HS-5 (cell line): ENCODE measurements at places on chromosomes 2 and 18.

DNA sequence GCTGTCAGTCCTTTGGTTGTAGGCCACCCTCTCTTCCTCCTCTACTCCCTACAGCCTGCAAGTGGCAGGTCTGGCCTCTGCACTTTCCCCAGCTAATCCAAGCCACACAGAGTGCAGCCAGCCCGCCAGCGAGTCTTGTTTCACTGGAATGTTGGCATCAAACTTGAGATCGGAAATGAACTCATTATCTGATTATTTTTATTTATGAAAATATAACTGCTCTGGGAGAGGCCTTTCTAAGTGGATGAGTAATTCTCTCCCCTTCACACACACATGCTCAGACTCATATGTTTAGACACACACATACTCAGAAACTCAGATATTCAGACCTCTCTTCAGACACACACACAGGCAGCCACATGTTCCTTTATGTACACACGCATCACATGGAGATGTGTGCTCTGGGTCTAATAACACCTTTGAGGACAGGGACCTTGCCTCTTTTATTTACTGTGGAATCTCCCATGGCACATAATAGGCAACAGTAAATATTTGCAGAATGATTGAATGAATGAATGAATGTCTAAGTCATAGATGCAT is 151.3 kb downstream of the ZFP36L2 start:
- peak; percentile 95 for DNase-seq

GRCh38 chr2:169165791-169166190 is 96.4 kb downstream of the DHRS9 start:
- no peak for DNase-seq

- no peak for DNase-seq
Observed at GRCh38 chr2:112035786-112036185, 19.3 kb upstream of the TMEM87B start.

DNA sequence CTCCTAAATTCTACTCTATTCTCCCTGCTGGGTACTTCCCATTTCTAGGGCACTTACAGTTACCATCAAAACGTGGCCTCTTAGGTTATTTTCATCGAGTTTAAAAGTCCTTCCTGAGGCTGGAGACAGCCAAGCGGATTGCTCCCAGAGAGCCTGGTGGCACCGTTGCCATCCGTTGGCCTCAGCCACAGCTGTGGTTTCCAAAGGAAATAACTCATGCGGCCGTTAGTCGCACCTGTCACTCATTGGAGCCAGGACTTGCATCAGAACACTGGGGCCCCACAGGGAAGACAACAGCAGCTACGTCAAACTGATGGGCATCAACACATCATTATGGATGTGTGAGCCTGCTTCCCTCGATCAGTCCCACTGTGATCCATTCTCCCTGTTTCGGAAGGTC is 453.4 kb downstream of the BCL11A start:
- no peak for DNase-seq

DNA sequence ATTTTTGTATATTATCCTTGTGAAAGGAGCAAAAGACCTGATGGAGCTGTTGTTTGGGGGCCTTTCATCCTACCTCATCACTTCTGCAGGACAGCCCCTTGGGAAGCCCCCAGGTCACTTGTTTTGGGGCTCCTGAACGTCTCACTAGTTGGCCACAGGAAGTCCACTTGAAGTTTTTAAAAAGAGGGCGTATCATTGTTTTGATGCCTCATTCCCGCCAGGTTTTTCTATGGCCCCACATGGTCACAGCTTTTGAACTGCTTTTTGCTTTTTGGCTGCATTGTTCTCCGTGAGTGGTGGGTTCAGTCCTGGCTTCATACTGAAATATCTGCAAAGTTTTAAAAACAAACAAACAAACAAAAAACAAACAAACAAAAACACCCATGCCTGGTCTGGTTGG is 216.3 kb downstream of the PRKCE start:
- no peak for DNase-seq

GRCh38 chr2:68994864-68995263 is 18.1 kb upstream of the ANTXR1 start:
- DNase-seq = no peak

GRCh38 chr2:156329927-156330726 is 2.4 kb downstream of the NR4A2 start:
- no peak for DNase-seq

DNA sequence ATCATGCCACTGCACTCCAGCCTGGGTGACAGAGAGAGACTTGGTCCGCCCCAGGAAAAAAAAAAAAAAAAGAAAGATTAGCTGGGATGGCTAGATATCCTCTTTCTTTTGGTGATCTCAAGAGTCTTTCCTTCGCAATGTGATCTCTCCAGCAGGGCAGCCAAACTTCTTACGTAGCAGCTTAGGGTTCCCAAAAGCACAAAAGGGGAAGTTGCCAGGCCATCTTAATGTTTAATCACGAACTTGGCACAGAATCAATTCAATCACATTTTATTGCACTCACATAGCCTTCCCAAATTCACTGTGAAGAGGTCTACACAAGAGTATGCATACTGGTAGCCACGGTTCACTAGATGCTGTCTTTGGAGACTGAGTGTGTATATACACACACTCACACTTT is 53.1 kb downstream of the VIL1 start:
- no peak for DNase-seq

GRCh38 chr2:18671363-18671762 is 82.0 kb upstream of the NT5C1B start:
- DNase-seq = no peak

GRCh38 chr2:121906170-121906569 is 150.7 kb downstream of the TSN start:
- DNase-seq = no peak

- peak; percentile 74 for DNase-seq
Observed at GRCh38 chr2:191878548-191879279, 31.8 kb upstream of the CAVIN2 start.

GRCh38 chr18:77123320-77124231 is 9.0 kb downstream of the MBP start:
- DNase-seq = no peak

DNA sequence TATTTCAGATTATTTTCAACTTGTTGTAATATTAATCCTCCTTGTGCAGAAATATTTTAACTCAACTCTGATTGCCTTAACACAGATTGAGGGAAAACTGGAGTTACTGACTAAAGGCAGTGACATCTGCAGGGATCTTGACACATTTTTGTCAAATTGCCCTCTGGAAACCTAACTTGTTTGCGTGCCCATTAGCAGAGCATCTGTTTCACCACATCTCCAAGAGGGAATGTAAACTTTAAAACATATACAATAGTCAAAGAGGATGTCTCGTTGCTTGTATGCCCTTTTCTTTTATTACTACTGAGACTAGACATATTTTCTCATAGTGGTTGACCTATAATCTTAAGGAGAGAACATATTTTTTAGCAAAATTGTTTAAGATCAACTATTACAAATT is 14.2 kb downstream of the INPP1 start:
- DNase-seq = no peak

- DNase-seq = no peak
Observed at GRCh38 chr18:3910512-3910911, 460.5 kb downstream of the TGIF1 start.

DNA sequence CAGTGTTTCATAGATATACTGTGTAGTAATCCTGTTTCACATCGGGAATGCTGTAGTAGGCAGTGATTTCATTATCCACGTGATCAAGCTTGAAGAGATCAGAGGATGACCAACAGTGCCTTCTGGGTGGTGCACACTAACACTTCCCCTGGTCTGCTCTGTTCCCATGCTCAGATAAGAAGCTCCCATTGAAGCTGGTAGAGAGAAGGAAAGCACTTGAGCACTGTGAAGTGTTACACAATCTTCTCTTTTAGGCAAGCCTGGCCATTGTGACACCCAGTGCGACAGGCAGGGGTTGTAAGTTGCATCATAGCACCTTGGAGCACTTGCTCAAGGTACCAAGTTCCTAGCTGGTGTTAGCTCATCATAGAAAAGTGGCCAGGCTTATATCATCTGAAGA is 30.6 kb upstream of the GPD2 start:
- DNase-seq = no peak

DNA sequence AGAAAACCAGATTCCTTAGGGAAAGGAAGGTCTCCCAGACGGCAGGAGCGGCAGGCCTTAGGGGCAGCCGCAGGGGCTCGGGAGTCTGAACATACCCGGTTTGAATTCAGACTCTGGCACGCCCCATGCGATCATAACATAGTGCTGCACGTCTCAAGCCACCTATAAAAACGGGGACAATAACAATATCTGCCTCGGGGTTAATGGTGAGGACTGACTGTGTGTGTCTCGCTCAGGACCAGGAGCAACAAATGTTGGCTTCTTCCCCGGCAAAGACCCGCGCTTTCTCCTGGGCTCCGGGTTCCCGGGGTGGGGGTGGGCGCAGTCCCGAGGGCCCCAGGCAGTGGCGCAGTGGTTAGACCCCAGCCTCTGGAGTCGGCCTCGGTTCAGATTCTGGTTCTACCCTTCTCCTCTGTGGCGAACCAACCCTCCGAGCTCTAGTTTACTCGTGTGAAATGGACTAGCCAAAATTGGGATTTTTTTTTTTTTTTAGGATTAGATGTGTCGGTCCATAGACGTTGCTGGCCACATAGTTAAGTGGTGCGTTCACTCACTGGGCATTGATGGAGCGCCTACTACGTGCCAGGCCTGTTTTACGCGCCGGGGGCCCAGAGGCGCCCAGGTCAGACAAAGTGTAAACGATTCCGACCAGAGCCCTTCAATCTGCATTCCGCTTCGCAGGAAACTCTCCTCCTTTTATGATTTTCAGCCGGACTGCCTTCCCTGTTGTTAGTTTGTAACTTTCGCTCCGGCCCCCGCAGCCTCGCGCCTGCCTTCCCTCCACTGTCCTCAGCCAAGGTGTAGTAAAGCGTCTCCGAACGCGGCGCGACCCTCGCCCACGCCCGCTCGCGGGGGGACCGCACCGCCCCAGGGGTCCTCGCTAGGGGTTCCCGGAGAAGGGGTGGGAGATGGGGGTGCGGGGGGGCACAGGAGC is 820 bp upstream of the SH3BP4 start:
- DNase-seq = no peak

DNA sequence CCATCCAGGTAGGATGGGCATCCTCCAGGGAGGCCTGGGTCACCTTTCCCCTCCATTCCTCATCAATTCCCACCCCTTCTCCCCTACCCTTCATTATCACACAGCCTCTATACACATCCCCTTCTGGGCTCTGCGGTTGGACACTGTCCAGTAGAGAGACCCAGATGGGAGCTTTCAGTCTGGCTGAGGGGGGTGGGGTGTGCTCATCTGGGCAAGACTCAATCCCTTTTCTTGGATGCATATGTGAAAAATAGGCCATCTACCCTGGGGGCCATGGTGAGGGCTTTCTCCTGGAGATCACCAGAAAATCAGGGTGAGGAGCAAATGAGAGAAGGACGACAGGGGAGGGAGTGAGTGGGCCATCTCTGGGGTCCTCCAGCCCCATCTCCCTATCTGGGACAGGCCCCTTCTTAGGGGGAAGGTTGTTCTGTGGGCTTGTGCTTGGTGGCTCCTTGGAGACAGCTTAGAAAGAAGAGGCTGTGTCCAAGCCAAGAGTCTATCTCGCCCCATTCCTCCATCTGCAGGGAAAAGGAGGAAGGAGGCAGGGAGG is 160.1 kb downstream of the DYSF start:
- no peak for DNase-seq

- DNase-seq = no peak
Observed at GRCh38 chr2:25453199-25453905, 111.6 kb upstream of the DNMT3A start.

DNA sequence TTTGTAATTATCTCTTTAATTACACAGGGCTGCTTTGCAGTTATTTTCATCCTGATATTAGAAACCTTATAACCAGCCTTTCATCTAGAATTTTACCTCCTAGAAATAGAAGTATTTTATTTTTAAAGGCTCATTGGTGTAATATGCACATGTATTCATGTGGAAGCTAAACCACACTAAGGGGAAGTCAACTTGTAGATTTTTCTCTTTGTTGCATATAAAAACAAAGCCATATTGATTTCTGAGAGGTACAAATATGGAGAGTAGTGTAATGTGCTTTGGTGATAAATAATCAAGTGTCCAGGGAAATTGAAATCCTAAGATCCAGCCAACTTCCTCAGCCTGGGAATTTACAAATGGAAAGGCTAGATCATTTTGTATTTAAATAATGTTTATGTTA is 301.2 kb downstream of the LRATD1 start:
- no peak for DNase-seq

GRCh38 chr2:99935662-99936061 is 206.7 kb downstream of the AFF3 start:
- no peak for DNase-seq

GRCh38 chr2:242034996-242035814 is 165.7 kb downstream of the RTP5 start:
- DNase-seq = no peak

GRCh38 chr2:46540496-46541331 is 61.3 kb downstream of the TMEM247 start:
- DNase-seq = peak; percentile 52

GRCh38 chr2:211084352-211084751 is 528.0 kb downstream of the CPS1 start:
- DNase-seq = no peak

GRCh38 chr2:167471332-167471731 is 583.1 kb downstream of the XIRP2 start:
- DNase-seq = no peak

GRCh38 chr2:196218106-196218505 is 46.7 kb upstream of the STK17B start:
- no peak for DNase-seq

- no peak for DNase-seq
Observed at GRCh38 chr18:36733150-36733549, 95.7 kb downstream of the TPGS2 start.

- no peak for DNase-seq
Observed at GRCh38 chr2:145753041-145753608, 1233.2 kb upstream of the ZEB2 start.

DNA sequence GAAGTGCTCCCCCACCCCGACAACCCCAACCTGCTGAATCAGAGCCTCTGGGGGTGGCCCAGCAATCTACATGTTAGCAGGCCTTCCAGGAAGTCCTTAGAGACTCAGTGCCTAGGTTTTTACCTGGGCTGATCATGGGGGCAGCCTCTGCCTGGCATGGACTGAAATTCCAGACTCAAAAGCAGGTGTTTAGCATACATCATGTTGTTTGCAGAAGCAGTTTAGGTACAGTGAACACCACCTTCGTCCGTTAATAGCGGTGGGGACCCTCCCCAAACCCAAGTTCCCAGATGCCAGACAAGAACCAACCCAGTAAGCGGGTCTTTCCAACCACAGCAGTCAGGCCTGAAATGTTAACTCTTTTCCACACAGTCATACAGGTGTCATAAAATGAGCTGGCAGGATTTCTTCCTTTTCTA is 26.4 kb upstream of the GALR1 start:
- no peak for DNase-seq
